Uterus (tissue), 4 donors: ENCODE measurements at places on chromosomes 6 and 20. TPM values are rescaled to one million over a fixed set of nuclear protein-coding genes. Genes with fewer than 3 reads are reported as not detected.

DNA sequence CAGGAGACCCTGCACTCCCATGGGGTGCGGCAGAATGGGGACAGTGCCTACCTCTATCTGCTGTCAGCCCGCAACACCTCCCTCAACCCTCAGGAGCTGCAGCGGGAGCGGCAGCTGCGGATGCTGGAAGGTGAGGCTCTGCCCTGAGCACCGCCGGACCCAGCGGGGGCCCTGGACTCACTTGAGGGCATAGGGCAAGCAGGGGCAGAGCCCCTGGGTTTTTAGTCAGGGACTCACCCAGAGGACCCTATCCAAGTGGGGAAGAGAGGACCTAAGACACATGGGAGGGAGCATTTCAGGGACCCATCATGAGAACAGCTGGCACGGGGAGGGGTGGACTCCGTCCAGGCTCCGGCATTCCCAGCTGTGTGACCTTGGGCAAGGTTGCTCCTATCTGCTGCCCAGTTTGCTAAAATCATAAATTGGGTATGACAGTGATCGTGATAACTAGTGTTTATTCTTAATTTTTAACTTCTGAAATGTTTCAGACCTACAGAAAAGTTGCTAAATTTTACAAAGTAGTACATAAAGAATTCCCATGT is 9.8 kb downstream of the RBCK1 start:
- no peak for DNase-seq
- H3K4me3 ChIP-seq: no peak overlapping the region
- H3K4me1 ChIP-seq: no peaks in the 10 kb centered on the region

Gene EDN3
- total RNA-seq: not detected

Gene DZANK1
- total RNA-seq: 4.7 TPM

Gene RHAG
- 3.2 TPM for total RNA-seq

Gene TGM2
- total RNA-seq: 269 TPM
